ENCODE measurements at places on chromosomes 1 and 21. TPM values are rescaled to one million over a fixed set of nuclear protein-coding genes. Genes with fewer than 3 reads are reported as not detected.

The ZSWIM5 gene
- 1.1 TPM for total RNA-seq

The GBP5 gene
- total RNA-seq, result 0.17 TPM

The KIF2C gene
- 92.6 TPM for total RNA-seq

The GJA8 gene
- not detected for total RNA-seq

The PRDM16 gene
- 6.1 TPM for total RNA-seq

DNA sequence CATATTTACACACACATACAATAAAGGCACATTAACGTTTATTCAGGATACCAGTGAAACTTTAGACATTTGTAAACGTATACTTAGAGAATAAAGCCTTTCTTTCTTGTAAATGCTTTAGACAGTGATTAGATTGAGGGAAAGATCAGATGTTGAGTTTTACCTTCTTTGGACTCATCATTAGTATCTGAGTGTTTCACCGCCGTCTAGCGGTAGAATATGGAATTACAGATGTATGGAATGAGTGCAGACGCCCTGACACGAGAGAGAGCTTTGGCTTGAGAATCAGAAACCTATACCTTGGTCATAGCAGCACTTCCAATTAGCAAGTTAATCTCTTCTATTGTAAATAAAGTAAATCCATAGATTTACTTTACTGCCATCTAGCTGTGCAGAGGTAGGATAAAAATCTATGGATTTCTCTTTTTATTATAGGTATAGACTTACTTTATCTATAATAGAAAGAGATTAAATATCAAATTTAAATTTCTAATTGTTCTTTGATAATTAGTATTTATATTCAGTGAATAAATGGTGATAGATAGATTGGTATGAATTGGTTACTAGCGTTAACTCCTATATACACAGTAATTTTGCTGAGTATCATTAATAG lies 12.6 kb downstream of the FLG2 start:
- no peaks in the 10 kb centered on the region for H3K36me3 ChIP-seq
- peaks cover 23% of the 10 kb centered on the region for H3K27me3 ChIP-seq
- H3K27ac ChIP-seq, result no peak overlapping the region

- no peak for DNase-seq
- H3K4me1 ChIP-seq, result peaks cover 16% of the 10 kb centered on the region
- no peak overlapping the region for H3K4me3 ChIP-seq
- H3K36me3 ChIP-seq, result no peaks in the 10 kb centered on the region
- H3K27me3 ChIP-seq, result no peaks in the 10 kb centered on the region
These were observed 14.7 kb upstream of the FABP3 start for GRCh38 chr1:31387612-31388011.

GRCh38 chr1:4664606-4665005 lies 10.2 kb downstream of the AJAP1 start:
- peaks cover 9% of the 10 kb centered on the region for H3K4me1 ChIP-seq
- no peaks in the 10 kb centered on the region for H3K27me3 ChIP-seq
- H3K27ac ChIP-seq, result no peak overlapping the region
- DNase-seq, result no peak

- H3K4me1 ChIP-seq, result peaks cover 10% of the 10 kb centered on the region
- no peak overlapping the region for H3K27ac ChIP-seq
- DNase-seq, result peak; percentile 28
- no peaks in the 10 kb centered on the region for H3K27me3 ChIP-seq
- H3K36me3 ChIP-seq, result no peaks in the 10 kb centered on the region
- no peak overlapping the region for H3K4me3 ChIP-seq
These were observed 238.0 kb upstream of the TMEM51 start for GRCh38 chr1:14915356-14916054.

- no peaks in the 10 kb centered on the region for H3K27me3 ChIP-seq
- DNase-seq, result peak; percentile 29
- H3K36me3 ChIP-seq, result peaks cover 10% of the 10 kb centered on the region
- H3K4me1 ChIP-seq, result 0 out of 2 replicates have a peak, but pooled peaks cover 3% of the 10 kb centered on the region
- no peak overlapping the region for H3K4me3 ChIP-seq
- H3K27ac ChIP-seq, result 0 out of 2 replicates have a peak overlapping the region, but pooled peaks have one; percentile 1
These were observed 14.1 kb downstream of the TTC3 start for GRCh38 chr21:37087188-37087587.

DNA sequence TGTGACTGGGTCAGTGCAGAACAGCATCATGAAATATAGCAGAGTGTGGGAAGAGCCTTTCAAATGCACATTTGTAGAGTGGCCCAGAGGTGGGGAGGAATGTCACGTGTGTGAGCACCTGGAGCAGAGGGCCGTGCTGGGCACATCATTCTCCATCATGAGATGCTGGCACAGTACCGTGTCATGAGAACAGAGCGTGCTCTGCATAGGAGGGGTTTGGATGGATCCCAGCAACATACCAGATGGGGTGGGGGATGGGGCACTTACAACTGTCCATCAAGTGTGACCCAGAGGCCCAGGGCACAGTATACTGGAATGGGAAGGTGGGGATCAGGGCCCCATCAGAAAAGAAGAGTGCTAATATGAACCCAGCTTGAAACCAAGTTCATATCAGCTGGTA lies 182.0 kb downstream of the LMX1A start:
- H3K27me3 ChIP-seq, result peaks cover 30% of the 10 kb centered on the region
- DNase-seq, result no peak

GRCh38 chr1:212446333-212446732 lies 13.6 kb downstream of the NENF start:
- H3K27me3 ChIP-seq, result no peaks in the 10 kb centered on the region
- no peak overlapping the region for H3K27ac ChIP-seq
- no peaks in the 10 kb centered on the region for H3K36me3 ChIP-seq
- no peak for DNase-seq
- peaks cover 7% of the 10 kb centered on the region for H3K4me1 ChIP-seq
- no peak overlapping the region for H3K4me3 ChIP-seq

DNA sequence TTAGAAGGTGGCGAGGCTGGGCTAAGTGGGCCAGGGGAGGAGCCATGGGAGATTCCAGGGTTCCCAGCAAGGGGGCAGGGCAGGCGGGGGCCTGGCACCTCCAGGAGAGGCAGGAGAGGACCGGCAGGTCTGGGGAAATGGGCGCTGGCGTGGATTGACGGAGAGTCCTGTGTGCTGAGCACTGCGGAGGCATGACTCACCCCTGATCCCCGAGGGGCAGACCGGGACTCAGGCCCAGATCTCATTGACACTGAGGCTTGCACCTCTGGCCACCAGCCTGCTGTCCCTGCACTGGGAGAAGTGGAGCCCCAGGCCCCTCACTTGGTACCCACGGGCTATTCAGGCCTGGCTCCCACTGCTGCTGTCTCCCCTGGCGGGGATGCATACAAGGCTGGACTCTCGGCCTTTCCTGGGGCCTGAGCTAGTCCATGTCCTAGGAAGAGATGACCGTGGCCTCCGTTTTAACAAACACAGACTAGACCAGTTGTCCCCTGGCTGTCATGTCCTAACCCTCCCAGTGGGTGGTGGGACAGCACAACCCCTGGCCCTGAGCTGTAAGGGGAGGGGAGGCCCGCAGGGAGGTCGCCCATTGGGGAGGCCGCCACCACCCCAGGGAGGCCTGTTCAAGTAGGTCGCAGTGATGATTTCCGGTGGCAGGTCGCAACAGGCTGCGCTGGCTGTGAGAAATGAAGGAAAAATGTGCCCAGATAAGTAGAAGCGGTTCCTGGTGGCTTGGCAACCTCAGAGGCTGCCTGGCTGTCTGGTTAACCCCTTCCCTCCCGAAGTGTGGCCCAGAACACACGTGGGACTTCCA lies 39.7 kb downstream of the RIPK4 start:
- DNase-seq, result peak; percentile 61
- H3K27ac ChIP-seq, result peak overlapping the region; percentile 69
- H3K4me3 ChIP-seq, result peak overlapping the region; percentile 43
- peaks cover 33% of the 10 kb centered on the region for H3K4me1 ChIP-seq
- no peaks in the 10 kb centered on the region for H3K27me3 ChIP-seq

- no peak overlapping the region for H3K27ac ChIP-seq
- H3K36me3 ChIP-seq, result no peaks in the 10 kb centered on the region
- DNase-seq, result no peak
- H3K4me3 ChIP-seq, result no peak overlapping the region
- no peaks in the 10 kb centered on the region for H3K4me1 ChIP-seq
These were observed 955 bp downstream of the PALMD start for GRCh38 chr1:99646868-99647267.

GRCh38 chr1:157992031-157992832 lies 1.2 kb upstream of the KIRREL1 start:
- no peak for DNase-seq
- H3K27ac ChIP-seq, result peak overlapping the region; percentile 45
- H3K4me3 ChIP-seq, result no peak overlapping the region
- peaks cover 10% of the 10 kb centered on the region for H3K4me1 ChIP-seq
- no peaks in the 10 kb centered on the region for H3K36me3 ChIP-seq

DNA sequence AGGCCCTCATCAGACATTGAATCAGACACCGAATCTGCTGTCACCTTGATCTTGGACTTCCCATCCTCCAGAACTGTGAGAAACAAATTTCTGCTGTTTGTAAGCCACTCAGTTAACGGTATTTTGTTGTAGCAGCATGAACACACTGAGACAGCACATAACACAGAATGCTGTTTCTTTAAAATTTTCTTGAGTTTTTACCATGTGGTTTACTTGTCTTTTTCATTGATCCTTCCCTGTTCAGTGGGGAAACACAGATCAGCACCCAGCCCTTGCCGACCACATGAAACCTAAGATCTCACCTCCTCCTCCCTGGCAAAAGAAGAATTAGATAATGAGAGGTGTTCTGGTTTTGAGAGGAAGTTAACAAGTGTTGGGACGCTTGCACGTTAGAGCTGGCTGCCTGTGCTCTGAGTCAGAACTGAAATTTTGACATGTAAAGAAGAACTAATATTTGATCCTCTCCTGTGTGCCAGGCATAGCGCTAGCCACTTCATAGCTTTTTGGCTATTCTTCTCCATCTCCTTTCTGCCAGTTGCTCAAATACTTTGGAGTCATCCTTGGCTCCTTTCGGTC lies 179.6 kb downstream of the DHRS3 start:
- H3K4me1 ChIP-seq, result peaks cover 29% of the 10 kb centered on the region
- H3K4me3 ChIP-seq, result no peak overlapping the region
- no peak overlapping the region for H3K27ac ChIP-seq
- H3K36me3 ChIP-seq, result no peaks in the 10 kb centered on the region

DNA sequence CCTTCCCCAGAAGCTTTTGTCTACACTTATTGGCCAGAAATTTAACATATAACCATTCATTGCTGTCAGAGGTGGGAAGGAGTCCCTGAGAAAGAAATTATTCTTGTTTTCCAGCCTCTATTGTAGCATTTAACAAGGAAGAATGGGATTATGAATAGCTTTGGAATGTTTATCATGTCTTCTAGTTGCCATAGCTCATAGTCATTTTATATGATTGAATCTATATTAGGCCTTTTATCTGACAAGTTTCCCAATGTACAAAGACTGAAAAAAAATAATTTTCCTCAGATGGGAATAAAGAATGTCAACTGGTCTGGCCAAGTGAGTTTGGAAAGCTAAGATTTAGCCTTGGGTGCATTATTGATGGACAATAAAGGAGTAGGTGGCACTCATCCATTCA lies 28.3 kb downstream of the PTPRC start:
- H3K4me3 ChIP-seq, result no peak overlapping the region
- H3K36me3 ChIP-seq, result no peaks in the 10 kb centered on the region
- H3K27me3 ChIP-seq, result no peaks in the 10 kb centered on the region
- DNase-seq, result no peak
- no peak overlapping the region for H3K27ac ChIP-seq
- H3K4me1 ChIP-seq, result 0 out of 2 replicates have a peak, but pooled peaks cover 3% of the 10 kb centered on the region
